ENCODE measurements at places on chromosomes 2 and 18. TPM values are rescaled to one million over a fixed set of nuclear protein-coding genes. Genes with fewer than 3 reads are reported as not detected.

The MAB21L4 gene
- polyA plus RNA-seq = 10.7 TPM

The ALS2 gene
- 25.4 TPM for polyA plus RNA-seq

The BCL2 gene
- polyA plus RNA-seq = 24.1 TPM

The GGCX gene
- polyA plus RNA-seq = 47.2 TPM

The REG3A gene
- not detected for polyA plus RNA-seq

The CLEC4F gene
- not detected for polyA plus RNA-seq

The DCDC2C gene
- 0.50 TPM for polyA plus RNA-seq

The SPDYA gene
- polyA plus RNA-seq = 3.7 TPM

The C2orf68 gene
- 80.5 TPM for polyA plus RNA-seq

The FSIP2 gene
- polyA plus RNA-seq = 2.7 TPM

The SMARCAL1 gene
- 30.7 TPM for polyA plus RNA-seq

The CNRIP1 gene
- 16.7 TPM for polyA plus RNA-seq

The DES gene
- polyA plus RNA-seq = 5.5 TPM

The CD302 gene
- 10.5 TPM for polyA plus RNA-seq

The LIMS2 gene
- 25.1 TPM for polyA plus RNA-seq

The LYPD6B gene
- 31.8 TPM for polyA plus RNA-seq

The CNTNAP5 gene
- not detected for polyA plus RNA-seq

The MBD5 gene
- polyA plus RNA-seq = 52.0 TPM

The CFAP65 gene
- 0.07 TPM for polyA plus RNA-seq

The APOB gene
- polyA plus RNA-seq = 3.8 TPM

The DNAJC5G gene
- polyA plus RNA-seq = 0.60 TPM

The RTP5 gene
- 0.09 TPM for polyA plus RNA-seq

The ZCCHC2 gene
- polyA plus RNA-seq = 17.5 TPM

The KCNE4 gene
- polyA plus RNA-seq = 15.3 TPM

The PPP4R3B gene
- 66.1 TPM for polyA plus RNA-seq

The TNFRSF11A gene
- 2.8 TPM for polyA plus RNA-seq

The MROH2A gene
- polyA plus RNA-seq = 0.33 TPM

The LYG1 gene
- 6.8 TPM for polyA plus RNA-seq

The EIF2AK3 gene
- 27.2 TPM for polyA plus RNA-seq

The PPM1B gene
- polyA plus RNA-seq = 57.0 TPM

The MYL12B gene
- 580 TPM for polyA plus RNA-seq

The AOX1 gene
- 2.1 TPM for polyA plus RNA-seq
